ENCODE measurements at places on chromosomes 6 and 20.

GRCh38 chr6:44666324-44666723 lies 278.8 kb downstream of the CDC5L start:
- no peak for DNase-seq

DNA sequence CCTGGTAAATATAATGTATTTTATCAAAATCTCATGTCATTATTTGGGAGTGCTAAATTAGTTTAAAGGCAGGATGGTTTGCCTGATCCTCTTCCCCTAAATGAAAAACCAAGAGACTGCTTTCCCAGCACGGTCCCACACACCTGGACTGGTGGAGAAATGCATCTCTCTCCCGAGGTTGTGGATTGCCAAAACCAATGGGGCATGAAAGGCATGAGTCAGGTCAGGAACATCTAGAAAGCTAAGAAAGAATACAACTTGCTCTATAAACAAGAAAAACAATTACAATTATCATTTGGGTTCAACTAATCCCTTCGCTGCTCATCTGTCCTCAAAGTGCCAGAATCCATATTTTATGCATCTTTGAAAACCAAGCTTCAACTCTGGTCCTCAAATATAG lies 308.3 kb upstream of the IRAK1BP1 start:
- no peak for DNase-seq

- DNase-seq, result no peak
Measured at GRCh38 chr6:158999154-158999665, 792 bp downstream of the RSPH3 start.

DNA sequence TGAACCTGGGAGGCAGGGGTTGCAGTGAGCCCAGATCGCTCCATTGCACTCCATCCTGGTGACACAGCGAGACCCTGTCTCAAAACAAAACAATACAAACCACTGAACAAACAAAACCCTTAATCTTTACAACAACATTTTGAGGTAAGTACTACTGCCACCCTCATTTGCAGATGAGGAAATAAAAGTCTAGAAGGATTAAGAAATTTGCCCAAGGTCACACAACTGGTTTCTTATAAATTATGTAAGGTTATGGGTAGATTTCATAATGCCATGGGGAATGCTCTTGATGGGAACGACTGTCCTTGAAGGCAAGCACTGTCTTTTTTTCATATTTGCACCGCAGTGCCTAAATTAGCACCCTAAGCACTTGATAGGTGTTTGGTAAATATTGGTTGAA lies 13.8 kb upstream of the B4GALT5 start:
- no peak for DNase-seq

- no peak for DNase-seq
Measured at GRCh38 chr20:7893014-7893730, 47.1 kb downstream of the HAO1 start.

GRCh38 chr6:110776413-110776812 lies 38.9 kb downstream of the CDK19 start:
- DNase-seq, result no peak

DNA sequence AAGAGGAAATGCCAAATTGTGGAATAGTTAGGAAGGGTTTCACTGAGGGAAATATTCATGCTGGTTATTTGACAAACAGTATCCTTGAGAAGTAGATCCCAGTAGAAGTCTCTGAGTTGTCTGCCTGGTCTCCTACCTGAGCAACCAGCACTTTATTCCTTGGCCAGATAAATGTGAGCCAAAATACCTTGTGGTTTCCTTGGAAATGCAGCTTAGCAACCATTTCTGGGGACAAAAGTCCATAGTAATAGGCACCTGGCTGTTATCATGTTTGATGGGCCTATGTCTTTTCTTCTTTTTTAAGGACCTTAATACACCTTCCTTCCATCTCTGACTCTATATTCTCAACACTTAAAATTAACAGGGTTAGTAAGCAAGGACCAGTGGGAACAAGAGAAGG lies 217.1 kb upstream of the MARCKS start:
- DNase-seq, result no peak

DNA sequence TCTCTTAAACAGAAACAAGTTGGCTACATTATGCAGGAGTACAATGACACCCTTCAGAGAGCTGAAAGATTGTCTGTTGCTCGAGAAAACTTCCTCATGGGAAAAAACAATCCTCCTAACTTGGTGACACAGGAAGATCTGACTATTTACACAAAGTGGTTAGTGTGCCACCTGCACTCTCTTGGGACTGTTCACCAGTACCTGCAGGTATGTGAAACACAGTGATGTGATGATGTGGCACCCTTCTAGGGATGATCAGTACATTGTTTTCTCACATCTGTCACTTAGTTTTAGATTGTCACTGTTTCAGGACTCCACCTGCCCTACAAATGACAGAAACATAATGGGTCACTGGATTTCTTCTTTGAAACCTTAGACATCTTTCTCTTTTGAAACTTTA lies 101.8 kb downstream of the CEP57L1 start:
- DNase-seq, result no peak

- no peak for DNase-seq
Measured at GRCh38 chr20:17910828-17911294, 57.7 kb downstream of the SNX5 start.

- DNase-seq, result no peak
Measured at GRCh38 chr6:8236956-8237355, 134.6 kb upstream of the EEF1E1 start.

DNA sequence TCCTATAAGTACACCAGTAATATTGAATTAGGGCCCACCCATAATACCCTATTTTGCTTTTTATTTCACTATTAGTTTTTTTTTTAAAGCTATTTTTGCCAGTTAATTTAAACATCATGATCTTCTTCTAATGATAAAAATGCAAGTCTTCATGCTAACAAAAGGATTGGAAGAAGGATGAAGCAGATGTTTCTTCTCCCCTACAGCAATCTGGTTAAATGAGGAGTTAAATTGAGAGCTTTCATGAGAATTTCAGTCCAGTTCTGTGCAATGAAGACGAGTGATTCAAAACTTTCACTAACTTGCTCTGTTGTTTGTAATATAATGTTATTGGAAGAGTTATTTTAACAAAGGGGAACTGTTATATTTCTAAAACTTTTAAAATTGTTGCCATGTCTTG lies 3.4 kb downstream of the HMGN4 start:
- DNase-seq, result no peak

- no peak for DNase-seq
Measured at GRCh38 chr6:36848658-36849441, 9.6 kb upstream of the CPNE5 start.

DNA sequence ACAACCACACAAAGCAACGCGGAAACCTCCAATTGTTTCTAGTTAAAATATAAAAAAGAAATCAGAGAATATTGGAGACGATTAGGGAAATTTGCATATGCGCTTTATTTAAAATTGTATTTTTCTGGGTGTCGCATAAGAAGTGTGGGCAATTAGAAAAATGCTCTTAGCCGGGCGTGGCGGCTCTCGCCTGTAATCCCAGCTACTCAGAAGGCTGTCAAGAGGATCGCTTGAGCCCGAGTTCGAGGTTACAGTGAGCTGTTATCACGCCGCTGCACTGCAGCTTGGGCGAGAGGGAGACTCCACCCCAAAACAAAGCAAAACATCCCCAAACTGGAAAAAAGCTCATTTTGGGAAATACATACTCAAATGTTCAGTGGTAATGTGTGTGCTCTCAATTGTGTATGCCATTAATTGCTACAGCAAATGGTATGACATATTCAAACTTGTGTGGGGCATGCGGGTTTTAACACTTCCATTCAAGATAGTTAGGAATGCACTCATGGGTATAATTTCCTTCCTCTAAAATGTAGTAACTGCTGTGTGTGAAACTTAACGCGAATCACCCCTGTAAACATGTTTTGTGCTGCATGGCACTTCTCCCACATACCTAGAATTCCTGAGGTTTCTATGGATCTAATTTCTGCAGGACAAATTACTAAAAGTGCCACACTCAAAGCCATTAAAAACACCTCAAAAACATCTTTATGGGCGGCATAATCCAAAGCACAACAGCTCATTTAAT lies 54.7 kb upstream of the HFE start:
- no peak for DNase-seq

DNA sequence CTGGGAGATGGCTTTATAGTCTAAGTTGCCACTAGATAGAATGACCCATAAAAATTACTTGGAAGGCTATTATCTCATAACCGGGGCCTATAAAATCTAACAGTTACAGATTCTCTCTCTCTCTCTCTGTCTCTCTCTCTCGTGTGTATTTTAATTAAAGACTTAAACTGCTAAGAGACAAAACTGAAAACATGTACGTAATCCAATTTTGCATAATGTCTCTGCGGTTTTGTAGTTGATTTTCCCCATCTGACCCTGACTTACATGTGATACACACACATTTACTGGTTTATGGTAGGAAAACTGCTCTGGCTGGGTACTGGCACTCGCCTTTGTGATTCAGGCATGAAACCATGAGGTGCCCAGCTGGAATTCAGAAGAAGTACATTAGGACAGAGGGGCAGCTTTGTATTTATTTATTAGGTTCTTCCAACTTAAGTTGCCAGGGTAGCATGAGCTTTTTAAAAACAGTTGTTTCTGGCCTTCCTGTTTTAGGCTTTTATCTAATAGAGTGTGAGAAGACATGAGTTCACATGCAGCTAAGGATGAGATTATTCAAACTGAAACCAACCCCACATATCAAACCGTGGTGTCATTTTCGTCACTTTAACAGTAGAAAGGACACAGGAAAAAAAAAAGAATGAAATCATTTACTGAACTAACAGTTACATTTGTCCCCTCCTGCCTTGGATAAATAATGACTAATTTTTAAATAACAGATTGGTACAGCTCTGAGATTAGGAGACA lies 182.5 kb downstream of the GMPR start:
- no peak for DNase-seq

DNA sequence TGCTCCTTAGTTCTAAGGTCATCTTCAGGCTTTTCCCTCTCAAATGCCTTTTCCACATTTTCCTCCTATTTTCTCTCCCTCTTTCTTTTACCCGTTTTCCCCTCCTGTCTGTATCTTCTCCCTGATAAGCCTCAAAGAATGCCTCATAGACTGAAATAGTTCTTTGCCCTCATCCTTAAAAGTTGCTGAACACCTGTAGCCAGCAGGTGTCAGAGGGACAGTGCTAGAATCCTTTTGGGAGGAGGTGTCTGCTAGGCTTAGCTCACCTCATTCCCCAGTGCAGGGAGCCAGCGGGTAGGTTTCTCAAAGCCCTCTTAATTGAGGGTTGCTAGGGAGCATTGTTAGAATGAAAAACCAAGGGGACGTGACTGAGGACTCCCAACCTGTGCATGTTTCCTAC lies 204.0 kb downstream of the TSHZ2 start:
- DNase-seq, result no peak

DNA sequence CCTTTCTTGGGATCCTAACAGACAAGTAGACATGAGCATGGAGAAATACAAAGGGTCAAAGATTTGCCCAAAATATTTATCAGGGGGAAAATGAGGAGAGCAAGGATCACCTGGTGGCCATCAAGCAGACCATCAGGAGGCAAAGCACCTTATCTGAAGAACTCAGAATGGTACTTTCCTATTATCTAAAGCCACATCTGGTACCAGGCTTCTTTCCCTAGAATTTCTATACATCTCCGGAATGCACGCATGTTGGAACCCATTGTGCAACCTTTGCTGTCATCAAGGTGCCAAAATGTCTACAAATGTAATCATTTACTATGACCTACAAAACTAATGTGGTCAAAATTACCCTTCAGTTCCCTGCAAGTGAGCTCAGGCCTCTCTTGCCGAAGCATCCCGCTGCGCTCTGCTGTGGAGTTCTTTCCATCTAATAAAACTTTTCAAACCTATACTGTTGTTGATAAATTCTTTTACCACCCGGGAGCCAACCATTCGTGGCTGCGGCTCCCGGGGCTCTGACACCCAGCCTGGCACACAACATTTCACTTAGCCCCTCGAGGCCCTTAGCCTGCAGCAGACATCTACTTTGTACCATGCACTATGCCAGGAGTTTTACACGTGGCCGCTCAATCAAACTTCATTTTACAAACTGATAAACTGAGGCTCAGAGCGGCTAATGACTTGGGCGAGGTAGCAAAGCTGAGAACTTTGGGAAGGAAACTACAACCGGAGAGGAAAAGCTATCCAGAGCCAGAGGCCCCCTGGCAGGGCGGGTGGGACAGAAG lies 3.8 kb upstream of the CPXM1 start:
- no peak for DNase-seq

DNA sequence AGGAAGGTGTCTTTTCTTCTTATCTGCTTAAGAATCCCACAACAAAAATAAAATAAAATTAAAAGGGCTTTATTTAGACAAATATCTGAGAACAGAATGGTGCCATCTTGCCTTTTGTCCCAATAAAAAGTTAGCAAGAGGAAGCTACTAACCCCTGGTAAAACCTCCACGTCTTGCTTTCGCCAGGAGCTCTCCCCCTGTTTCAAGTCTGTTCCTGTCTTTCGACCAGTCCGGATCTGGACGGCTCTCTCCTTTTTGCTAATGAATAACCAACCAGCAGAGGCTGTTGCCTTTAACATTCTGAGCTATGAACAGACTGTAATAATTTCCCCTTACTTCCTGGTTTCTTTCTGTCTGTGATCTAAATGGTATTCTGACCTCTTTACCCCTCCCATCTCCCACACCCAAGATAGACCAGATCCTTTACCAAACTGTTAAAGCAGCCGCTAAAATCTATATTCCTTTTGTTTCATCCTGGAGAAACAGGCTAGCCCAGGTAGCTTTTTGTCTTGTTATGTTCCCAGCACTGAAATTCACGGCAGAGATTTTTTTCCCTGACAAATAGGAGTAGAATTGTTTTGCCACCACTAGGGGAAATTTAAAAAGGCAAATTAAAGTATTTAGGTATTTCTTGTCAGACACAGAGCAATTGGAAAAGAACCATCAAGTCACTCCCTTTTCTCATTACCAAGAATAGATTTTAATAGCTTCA lies at the start of gene FRK:
TSS of gene FRK (minus strand) at position 320 of the 712 bp plus-strand sequence. CDS start 580 bp downstream, outside the sequence.
- no peak for DNase-seq

- no peak for DNase-seq
Measured at GRCh38 chr20:50283922-50284810, 93.5 kb downstream of the CEBPB start.

- DNase-seq, result no peak
Measured at GRCh38 chr6:158039178-158039557, 57.5 kb downstream of the SYNJ2 start.

GRCh38 chr6:164640956-164641355 lies 668.4 kb downstream of the C6orf118 start:
- no peak for DNase-seq

DNA sequence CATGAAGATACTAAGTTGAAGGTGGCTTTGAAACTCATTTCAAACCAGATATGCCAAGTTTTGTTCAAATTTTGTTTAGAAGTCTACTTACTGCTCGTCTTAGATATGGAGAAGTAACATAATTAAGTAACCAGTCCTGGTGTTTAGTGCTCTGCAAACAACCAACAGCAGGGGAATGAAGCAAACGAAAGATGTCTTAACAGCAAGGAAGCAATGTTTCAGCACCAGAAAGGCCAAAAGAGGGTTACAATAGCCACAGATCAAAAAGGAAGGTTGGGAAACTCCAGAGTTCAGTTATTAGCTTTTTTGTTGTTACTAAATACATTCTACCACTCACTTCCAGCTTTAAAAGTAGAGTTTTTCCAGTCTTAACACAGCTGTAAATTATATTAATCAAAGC lies 45.1 kb downstream of the LHFPL5 start:
- no peak for DNase-seq

DNA sequence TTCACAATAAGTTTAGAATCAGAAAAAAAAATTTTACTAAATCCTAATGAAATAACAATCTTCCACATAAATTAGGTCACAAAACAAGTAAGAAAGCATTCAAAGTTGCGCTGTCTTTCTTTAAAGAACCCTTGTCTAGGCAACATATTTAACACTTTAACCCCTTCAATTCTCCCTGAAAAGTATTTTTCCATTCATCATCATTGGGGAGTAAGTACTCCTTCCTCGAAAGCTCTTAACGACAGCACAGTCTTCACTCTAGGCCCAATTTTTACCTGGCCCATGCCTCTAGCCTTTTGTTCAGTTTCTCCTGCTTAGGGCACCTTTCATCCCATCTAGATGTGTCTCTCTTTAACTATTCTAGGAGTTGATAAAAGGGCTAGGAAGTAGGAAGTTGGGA lies 2.6 kb downstream of the TSPYL1 start:
- no peak for DNase-seq
